ENCODE measurements at places on chromosomes 4 and X.

DNA sequence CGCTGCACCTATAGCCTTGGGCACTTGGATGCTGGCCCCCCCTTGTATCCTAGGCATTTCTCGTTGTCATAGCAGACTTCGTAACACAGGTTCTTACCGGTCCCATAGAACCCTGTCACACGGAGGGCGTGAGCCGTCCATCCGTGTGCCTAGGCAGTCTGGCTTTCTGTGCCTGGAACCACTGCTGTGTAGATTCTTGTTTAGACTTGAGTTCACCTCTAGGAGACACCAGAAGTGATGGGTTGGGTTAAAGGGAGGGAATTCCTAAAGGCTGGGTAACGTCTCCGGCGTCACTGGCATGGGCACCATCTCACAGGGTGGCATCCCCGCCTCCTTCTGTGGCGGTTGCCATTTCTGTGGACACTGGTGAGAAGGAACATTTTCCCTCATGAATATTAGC, 13.5 kb upstream of the NKX1-1 start:
- DNase-seq: no peak

DNA sequence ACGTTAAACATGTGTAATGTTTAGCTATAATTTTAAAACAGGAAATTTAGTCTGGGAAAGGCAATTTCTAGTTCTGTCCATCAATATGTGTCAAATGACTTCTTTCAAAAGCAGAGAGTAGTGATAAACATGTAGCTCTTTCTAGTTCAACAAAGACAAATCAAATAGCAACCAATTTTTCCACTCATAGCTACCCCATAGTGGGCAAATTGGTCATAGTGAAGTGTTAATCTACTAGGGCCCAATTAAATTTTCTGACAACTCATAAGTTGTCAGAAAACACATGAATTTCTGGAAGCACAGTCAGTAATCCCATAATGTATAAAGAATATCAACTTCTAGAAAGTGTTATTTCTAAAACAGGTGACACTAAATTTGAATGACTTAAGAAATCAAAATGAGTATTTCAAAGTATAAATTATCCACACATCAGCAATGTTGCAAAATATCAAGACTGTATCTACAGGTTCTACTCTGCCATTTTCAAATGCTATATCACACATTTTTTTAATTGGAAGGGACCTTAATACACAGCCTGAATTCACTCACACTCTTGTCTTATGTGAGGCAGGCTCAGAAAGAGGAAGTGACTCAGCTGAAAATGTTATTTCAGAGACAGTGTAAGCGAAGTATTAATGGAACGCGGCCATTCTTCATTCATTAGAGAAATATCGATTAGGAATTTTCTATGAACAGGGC, 7.7 kb downstream of the OCIAD2 start:
- no peak for DNase-seq

DNA sequence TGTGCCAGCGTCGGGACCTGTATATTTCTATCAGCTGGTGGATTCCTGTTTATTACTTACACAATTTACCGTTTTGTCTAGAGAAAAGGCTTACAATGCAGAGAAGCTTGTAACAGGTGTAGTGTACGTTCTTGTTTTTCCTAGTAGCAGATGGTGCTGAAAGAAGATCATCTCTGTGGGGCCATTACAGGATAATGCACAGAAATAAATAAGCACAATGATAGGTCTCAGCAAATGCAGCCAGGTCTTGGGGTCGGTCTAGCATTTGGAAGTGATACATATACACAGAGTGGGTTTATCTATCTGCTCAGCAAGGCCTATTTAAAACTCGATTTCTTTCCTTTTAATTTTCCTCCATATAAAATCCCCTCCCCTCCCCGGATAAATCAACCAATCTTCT, 180.9 kb upstream of the LCORL start:
- DNase-seq: no peak

DNA sequence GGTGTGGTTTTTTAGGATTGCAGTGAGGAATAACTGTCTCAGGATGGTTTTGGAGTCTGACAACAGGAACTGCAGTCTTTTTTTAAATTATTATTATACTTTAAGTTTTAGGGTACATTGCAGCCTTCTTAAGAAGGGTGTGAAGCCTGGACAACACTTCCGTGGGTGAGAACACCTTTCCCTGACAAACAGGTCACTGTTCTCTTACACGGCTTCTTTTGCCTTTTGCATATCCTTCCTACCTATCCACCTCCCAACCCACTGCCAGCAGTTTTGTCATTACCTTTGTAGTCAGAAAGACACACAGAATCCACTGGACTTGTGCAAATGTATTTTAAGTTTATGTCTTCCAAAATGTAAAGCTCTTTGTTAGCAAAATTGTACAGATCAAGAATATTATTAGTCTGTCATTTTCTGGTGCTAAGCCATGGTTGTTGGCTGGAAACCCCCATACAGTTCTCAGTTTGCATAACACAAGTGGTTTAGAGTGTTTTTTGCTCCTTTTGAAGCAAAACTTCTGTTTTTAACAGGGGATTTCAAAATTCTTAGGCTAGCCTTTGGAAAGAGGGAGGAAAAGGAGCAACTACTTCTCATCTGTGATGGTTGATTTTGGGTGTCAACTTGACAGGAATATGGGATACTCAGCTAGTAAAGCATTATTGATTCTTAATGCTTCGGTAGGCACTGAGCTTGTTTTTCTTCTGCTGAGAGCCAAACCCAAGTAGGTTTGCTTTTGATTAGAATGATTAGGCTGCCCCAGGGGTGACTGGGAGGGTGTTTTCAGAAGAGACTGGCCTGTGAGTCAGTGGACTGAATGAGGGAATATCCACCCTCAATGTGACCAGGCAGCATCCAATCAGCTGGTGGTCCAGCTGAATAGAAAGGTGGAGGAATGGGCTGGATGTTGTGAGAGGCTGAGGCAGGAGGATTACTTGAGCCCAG, 29.4 kb upstream of the KLHL2 start:
- DNase-seq: no peak

DNA sequence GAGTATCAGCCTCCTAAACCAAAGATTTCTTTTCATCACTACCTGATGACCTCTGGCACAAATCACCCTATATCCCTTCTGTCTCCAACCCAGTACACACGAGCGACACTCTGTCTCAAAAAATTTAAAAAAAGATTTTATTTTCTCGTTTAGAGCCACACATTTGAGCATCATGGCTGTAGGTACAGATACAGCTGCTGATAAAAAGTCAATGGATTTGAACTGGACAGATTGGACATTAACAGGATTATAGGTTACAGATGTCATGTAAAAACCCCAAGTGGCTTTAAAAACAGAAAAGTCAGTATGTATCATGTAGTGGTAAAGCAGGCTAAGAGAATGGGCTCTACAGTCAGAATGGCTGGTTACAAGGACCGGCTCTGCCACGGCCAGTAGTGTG, 171.1 kb downstream of the SCFD2 start:
- no peak for DNase-seq

GRCh38 chr4:134470544-134470943, 269.0 kb upstream of the PABPC4L start:
- DNase-seq: no peak

DNA sequence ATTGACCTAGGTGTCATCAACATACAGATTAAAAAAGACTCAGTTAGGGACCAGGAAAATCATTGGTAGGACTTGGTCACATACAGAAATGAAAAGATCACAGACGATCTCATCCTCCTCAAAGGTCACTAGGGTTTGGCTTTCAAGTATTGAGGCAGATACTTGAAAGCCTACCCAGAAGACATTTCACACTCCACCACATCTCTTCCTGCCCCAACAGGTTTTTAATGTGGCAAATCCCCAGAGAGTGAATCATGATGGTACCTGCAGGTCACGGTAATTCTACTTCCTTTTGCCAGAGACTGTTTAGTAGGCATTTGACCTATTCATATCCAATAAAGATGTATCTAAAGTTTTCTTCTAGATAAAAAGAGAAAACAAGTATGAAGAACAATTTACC, 44.1 kb downstream of the INPP4B start:
- DNase-seq: no peak

- no peak for DNase-seq
Observed at GRCh38 chrX:129981200-129981553, 1.3 kb upstream of the BCORL1 start.

DNA sequence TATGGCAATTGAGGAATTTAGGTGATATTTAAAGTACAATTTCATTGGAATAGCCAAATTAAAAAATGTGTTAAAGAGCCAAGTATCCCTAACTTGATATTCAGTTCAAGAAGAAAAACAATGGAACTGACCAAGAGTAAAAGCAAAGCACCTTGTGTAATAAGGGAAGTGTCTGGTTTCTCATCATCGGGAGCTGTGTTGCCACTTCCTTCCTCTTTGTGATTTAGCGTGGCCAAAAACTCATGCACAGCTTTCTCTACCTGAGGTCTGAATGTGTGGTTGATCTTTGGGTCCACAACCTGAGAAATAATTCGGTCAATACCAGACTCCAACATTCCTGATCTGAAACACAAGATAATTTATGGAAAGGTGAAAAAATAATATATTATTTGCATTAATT, 12.4 kb downstream of the BOD1L1 start:
- no peak for DNase-seq

- DNase-seq: no peak
Observed at GRCh38 chrX:139844884-139845283, 88.0 kb downstream of the ATP11C start.

DNA sequence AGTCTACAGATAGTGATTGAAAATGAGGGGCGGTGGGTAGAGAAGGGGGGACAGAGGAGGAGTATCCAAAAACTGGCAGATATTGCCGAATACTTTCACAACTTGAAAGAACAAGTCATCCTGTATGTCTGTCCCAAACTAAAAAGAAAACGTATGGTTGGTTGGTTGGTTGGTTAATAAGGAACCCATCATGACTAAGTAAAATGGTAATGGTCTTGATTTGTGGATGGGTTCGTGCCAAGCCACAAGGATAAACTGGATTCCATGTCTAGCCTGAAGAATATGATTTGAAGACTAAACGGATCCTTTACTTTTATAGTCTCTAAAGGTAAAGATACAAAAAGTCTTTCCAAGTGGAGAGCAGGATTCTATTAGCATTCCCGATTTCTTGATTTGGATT, 208.4 kb downstream of the DCLK2 start:
- DNase-seq: no peak

DNA sequence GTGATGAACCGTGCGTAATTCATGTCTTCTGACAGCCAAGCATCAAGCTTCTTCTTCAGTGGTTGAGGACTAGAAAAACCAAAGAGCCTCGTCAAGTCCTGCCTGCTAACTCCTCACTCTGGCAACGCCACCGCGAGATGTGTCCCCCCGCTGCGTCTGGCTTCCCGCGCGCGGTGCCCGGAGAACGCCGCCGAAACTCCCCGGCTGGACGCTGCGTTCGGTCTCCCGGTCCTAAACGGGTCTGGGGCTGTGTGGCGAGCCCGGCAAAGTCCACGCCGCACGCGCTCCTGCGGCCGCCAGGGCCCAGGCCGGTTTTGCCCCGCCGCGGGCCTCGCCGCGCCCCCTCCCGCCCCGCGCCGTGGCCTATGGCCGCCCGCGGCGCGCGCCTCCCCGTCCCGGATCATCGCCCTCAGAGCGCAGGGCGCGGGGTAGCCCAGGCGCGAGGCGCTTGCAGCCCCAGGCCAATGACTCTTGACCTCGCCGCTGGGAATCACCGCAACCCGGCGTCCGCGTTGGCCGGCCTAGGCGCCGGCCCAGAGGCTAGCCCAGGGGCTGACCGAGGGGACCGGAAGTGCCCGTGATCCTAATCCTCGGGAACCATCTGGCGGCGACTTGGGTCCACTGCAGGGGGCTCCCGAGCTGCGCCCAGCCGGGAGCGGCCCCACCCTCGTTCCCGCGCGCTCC, at the start of gene AADAT:
TSS of gene AADAT (minus strand) at position 289 of the 684 bp plus-strand sequence. CDS start at position 23, 266 bp downstream.
- peak; percentile 25 for DNase-seq

GRCh38 chr4:68606240-68606639, 30.1 kb upstream of the UGT2B17 start:
- DNase-seq: no peak

- no peak for DNase-seq
Observed at GRCh38 chrX:139196890-139197289, 333.6 kb upstream of the F9 start.

GRCh38 chrX:153734871-153735270, 10.2 kb downstream of the ABCD1 start:
- no peak for DNase-seq

GRCh38 chrX:143873343-143873742, 10.5 kb upstream of the UBE2NL start:
- no peak for DNase-seq
